ENCODE measurements at places on chromosomes 4 and X.

GRCh38 chr4:17665346-17665745 lies 50.9 kb downstream of the MED28 start:
- no peak for DNase-seq

DNA sequence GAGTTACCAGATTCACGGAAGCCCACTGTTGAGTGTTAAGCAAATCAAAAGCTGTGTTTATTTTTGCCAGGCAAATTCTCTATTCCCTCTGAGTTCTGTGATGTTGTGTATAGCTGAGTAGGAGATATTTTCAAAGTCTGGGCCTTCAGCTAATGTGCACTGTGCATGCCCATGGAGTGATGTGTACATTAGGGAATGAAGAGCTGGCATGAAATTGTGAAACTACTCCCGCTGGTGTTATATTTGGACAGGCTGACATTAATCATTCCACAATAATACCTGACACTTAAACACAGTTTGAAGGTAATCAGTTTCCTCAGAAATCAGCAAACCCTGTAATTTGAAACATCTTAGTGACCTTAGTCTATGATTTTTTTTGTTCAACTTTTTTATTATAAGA lies 88.1 kb upstream of the MBNL3 start:
- DNase-seq = no peak

DNA sequence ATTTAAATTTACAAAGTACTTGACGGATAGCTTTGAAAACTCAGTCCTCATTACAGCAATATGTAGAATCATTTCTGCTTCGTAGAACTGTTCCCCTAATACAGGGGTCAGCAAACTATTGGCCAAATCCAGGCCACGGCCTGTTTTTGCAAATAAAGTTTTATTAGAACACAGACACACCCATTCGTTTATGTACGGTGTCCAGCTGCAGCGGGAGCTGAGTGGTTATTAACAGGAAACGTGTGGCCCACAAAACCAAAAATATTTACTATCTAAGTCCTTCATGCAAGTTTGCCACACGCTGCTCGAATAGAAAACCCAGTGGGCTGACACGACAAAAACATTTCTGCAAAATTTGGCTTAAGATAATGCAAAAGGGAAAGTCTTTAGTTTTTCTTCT lies 146.5 kb downstream of the AFAP1 start:
- no peak for DNase-seq

- DNase-seq = no peak
Observed at GRCh38 chr4:57850141-57850540, 740.0 kb upstream of the IGFBP7 start.

DNA sequence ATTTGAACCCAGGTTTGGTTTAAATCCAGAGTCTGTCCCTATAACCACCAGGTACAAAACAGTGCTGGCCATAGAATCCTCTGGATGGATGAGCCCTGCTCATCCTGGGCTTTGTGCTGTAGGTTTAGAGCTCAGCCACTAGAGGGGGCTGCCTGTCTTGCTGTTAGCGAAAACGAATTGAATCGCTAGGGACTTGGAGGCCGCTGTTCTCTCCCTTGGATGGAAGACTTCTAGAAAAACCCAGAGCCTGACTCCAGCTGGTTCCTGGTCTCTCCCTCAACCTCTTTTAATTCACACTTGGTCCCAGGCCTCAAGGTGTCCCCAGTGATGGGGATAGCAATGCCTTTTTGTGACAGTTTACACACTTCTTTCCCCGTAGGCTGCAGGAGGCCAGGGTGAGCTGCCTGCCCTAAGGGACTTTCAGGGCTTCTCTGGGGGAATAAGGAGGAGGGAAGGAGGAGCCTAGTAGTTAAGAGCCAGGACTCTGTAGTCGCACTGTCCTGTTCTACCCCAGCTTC lies 8.7 kb downstream of the RIPPLY1 start:
- peak; percentile 33 for DNase-seq
